ENCODE measurements at places on chromosomes 11 and 22.

- no peak for DNase-seq
Measured at GRCh38 chr22:27788500-27789288, 12.9 kb downstream of the MN1 start.

DNA sequence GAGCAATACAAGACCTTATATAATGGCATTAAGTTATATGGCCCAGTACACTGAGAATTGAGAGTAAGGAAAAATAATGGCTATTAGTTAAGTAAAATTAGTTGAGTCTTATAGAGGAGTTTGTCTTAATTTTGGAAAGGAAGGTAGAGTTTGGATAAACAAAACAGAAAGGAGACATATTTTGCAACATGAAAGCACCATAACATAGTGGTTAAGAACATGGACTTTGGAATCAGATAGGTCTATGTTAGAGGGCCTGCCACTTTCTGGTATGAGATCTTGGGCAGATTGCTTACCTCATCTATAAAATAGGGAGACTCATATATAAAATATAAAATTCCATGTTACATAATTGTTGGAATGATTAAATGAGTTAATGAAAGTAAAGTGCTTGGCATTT, 68.9 kb downstream of the CSTPP1 start:
- DNase-seq, result no peak

GRCh38 chr11:62974848-62975522, 9.8 kb downstream of the SLC22A6 start:
- peak; percentile 27 for DNase-seq

DNA sequence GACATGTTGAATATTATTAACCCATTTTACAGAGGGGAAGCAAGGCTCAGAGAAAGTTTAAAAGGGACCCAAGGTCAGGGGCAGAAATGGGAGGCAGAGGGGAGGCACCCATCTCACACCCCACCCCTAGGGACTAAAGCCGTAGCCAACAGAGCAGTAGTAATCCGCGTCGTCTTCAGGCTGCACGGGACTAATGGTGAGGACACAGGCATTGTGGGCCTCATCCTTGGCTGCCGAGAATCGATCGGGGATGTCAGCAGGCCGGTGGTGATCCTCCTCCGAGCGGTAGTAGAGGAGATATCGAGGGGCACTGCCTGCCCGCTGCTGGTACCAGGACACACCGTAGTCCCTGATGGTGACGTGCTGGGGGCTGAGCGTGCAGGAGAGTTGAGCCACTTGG, 1.5 kb downstream of the VPREB3 start:
- DNase-seq, result no peak

DNA sequence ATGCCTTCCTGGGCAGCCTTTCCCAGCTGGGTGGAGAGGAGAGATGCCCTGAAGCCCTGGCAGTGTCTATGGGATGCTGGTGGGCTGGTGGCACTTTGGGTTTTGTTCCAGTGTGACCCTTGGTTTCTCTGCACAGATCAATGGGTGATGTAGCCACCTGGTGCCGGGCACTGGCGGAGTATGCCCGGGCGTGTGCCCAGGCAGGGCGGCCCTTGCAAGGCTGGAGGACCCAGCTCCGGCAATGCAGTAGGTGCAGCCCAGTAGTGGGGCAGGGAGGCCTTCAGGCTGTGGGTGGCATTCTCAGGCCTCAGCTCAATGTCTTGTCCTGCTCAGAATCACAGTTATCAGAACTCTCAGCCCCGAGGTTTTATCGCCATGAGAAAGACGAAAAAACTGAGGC, 11.9 kb downstream of the OTOG start:
- no peak for DNase-seq

GRCh38 chr22:44738347-44738715, 14.0 kb upstream of the ARHGAP8 start:
- no peak for DNase-seq

DNA sequence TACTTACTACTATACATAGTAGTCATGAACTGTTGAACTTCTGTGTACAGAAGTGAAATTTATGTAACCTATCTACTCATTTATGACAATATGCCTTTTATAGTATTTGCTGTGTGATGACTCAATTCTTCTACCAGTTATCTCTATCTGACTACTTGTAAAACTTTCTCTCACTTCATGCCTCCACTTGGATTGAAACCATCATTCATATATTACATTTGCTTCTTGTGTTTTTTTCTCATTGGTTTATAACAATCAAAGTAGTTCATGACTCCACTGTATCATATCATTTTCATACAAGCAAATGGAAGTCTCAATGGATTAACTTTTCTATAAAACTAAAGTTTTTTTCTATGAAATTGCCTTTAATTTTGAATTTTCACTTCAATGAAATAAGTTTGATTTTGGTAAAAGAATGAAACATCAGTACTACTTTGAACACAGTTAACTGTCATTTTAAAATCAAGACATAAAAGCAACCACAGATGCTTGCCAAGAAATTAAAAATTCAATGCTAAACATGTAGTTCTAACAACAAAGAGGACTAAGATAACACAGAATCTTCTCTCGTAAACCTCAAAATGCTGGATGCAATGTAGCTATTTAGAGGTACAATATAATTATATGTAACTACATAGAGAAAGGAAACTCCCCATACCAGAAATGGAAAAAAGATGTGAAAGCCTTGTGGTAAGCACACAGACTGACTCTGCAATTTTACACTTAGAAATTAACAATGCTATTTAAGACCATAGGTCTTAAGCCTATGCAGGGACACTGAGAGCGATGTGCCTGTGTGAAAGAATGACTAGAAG, 27.6 kb upstream of the EXPH5 start:
- DNase-seq, result no peak

DNA sequence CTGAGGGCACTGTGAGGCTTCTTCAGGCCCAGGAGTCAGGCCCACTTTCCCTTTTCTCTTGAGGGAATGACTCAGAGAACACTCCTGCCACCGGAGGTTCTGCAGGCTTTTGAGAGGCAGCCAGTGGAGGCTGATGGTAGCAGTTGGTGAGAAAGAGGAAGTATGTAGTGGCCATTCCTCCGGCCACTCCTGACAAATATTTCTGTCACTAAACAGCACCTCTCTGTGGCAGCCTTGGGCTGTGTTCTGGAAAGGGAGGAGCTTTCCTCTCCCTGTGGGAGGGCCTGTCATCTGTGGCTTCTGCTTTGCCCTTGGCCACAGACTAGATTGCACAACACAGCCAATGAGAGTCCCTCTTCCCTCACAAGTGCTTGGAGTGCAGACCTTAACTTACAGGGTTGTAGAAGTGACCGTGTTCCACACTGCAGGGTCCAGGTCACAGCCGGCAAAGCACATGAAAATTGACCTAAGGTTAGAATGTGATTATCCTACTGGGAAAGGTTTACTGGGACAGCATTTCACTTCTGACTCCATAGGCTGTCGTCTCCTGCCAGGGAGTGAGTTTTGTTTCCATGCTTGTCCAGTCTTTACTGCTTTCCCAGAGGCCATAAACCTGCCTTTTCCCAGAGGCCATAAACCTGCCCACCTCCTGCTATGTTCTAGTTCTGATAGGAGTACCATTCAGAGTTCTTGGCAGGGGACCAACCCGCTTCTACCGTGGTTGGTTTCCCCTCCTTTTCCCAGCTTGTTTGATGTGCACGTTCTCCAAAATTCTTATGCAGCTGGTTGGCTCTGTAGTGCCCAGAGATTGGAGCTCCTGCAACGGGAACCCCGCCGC, 33.3 kb downstream of the MARK2 start:
- no peak for DNase-seq

DNA sequence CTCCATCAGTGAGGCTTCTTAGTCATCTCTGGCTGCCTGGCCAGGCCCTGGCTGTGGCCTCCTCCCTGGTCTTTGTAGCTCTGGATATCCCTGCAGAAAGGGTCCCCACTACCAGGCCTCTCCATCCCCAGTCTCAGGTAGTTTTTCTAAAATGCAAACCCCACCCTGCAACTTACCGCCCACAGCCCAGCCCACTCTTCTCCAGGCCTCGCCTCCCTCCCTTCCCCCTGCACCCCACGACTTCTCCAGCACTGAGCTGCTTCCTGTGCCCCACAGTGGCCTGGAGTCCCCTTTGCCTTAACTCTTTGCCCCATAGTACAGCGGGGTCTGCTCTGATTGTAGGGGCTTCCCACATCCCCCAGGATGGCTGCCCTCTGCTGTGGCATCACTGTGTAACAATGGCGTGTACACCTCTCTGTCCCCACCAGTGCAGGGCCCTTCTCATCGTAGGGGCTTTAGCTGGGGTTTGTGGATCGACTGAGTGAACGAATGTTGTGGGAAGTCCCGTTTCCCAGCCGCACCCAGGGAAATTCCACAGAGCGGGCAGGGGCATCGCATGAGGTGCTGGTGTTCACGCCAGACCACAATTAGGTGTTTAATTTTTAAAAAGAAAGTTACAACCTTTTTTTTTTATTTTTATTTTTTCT, 111.6 kb downstream of the BCR start:
- DNase-seq, result no peak

GRCh38 chr11:75786101-75786736, 17.6 kb downstream of the DGAT2 start:
- DNase-seq, result no peak

DNA sequence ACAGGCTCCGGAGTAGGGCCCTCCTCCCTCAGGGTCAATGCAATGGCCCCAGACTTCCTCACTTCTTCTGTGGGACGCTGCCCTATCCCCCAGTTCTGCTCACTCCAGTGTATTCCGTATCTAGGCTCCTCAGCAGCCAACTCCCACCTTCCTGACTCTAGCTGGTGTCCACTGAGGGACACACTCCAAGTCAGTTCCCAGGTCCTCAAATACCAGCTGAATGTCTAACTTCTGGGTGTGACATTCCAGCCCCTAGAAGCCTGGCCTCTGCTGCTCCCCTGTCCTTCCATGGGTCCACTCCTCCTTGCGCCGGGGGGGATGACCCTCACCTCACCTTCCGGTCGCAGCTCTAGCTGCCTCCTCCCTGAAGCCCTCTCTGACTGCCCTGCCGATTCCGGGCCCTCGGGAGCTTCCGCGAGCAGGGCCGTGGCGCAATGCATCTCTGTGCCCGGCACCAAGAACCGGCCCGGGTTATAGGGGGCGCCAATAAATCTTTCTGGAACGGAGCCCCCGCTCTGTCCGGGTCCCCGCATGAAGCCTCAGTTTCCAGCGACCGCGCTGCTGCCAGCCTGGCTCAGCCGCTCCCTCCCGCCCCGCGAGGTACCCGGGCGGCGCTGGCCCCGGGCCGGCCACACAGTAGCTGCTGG, 15.4 kb downstream of the BAD start:
- no peak for DNase-seq

DNA sequence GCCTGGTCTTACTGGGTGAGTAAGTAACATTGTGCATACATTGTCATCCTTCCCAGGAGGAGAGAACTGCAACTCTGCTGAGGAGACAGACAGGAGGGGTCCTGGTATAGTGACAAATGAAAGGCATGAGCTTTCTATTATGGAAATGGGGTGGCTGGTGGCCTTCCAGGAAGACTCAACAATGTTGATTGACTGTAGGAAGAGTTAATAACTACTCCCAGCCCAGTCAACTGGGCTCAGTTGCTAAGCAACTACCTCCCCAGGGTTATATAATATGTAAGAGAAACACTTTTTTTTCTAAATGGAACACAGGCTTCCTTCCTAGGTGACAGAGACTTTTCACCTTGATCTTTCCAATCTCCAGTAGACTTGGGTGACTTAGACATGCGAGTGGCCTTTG, 28.2 kb downstream of the SEZ6L start:
- DNase-seq, result no peak

DNA sequence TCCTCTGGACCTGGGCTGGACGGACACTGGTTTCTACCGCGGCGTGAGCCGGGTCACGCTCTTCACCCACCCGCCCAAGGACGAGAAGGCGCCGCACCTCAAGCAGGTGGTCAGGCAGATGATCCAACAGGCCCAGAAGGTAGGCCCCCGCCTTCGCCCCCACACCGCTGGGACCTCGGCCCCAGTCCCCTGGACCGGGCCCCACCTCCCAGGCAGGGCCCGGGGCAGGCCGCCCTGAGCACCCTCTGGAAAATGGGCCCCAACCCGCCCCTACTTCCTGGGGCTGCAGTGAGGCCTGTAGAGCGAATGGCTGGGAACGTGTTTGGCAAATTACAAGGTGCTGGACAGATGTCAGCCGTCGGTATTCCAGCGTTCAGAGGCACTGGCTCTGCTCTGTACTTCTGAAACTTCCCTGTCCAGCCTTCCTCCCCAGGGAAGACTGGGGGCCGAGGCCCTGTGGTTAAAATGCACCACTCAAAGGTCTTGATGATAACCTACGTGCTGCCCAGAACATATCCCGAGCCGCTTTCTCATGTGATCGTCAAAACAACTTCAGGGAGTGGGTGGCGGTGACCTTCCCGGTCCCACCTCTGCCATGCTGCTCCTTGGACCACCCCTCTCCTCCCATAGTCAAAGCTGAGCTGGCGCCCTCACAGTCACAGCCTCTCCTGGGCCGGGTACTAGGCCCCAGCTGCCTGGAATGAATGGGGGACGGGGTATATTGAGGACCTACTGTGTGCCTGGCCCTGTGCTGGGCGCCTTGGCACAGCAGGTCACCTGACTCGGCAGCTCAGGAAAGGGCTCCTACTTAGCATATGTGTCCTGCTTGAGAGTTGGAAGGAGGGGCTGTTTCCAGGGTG, 869 bp downstream of the FAM83F start:
- DNase-seq, result no peak

GRCh38 chr11:57356268-57356667, 18.1 kb downstream of the P2RX3 start:
- no peak for DNase-seq

- no peak for DNase-seq
Measured at GRCh38 chr11:72267956-72268617, 24.1 kb upstream of the PHOX2A start.

DNA sequence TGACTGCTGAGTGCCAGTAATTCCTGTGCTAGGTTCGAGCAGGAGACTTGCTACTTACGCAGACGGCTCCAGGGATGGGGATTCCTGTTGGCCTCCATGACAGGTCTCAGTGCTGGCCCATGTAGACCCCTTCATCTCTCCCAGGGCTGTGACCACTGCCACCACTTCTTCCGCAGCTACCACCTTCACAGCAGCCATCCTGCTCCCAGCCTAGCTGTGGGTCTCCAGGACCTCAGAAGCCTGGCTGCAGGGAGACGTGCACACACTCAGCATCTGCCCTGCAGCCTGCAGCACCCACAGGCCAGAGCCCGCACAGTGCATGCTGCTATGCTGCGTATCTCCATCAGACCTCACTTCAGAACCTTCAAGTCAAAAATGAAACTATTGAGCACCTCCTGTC, 1503.9 kb downstream of the BRD1 start:
- no peak for DNase-seq

- DNase-seq, result peak; percentile 34
Measured at GRCh38 chr11:63915961-63916836, 765 bp downstream of the RCOR2 start.

GRCh38 chr11:104060820-104061219, 24.4 kb downstream of the DDI1 start:
- no peak for DNase-seq

- DNase-seq, result no peak
Measured at GRCh38 chr11:76678321-76678720, 7.8 kb upstream of the LRRC32 start.

All from stimulated activated CD4-positive, alpha-beta T cell treated with anti-CD3 and anti-CD28 coated beads, Interleukin-2, amount 100 ng/mL, for 48 hours (primary cell).